ENCODE measurements at places on chromosomes 13 and 19. TPM values are rescaled to one million over a fixed set of nuclear protein-coding genes. Genes with fewer than 3 reads are reported as not detected.

C19orf47 gene
- total RNA-seq, result 13.0 TPM

FAAP24 gene
- 0.48 TPM for total RNA-seq

PSPN gene
- total RNA-seq, result 1.7 TPM

ZNF534 gene
- not detected for total RNA-seq

TNNT1 gene
- 4.1 TPM for total RNA-seq

- DNase-seq, result peak; percentile 75
Observed at GRCh38 chr19:48513289-48514122, 1.9 kb upstream of the LMTK3 start.

- no peak for DNase-seq
Observed at GRCh38 chr13:46687810-46688209, 109.2 kb downstream of the ESD start.

DNA sequence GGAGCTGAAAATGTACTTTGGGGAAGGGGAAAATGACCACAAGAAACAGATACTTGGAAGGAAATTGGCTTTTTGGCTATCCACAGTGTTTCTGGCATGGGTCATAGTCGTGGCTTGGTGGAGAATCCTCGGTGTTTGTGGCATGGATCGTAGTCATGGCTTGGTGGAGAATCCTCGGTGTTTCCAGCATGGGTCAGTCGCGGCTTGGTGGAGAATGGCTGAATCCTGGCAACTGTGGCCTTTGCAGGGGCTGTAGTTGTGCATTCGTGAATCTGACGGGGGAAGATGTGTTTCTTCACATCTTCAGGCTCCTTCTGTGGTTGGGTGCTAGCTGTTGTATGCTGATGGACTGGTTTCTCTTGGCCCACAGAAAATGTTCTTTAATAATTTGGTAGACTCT lies 61.7 kb upstream of the MCF2L start:
- no peak for DNase-seq

DNA sequence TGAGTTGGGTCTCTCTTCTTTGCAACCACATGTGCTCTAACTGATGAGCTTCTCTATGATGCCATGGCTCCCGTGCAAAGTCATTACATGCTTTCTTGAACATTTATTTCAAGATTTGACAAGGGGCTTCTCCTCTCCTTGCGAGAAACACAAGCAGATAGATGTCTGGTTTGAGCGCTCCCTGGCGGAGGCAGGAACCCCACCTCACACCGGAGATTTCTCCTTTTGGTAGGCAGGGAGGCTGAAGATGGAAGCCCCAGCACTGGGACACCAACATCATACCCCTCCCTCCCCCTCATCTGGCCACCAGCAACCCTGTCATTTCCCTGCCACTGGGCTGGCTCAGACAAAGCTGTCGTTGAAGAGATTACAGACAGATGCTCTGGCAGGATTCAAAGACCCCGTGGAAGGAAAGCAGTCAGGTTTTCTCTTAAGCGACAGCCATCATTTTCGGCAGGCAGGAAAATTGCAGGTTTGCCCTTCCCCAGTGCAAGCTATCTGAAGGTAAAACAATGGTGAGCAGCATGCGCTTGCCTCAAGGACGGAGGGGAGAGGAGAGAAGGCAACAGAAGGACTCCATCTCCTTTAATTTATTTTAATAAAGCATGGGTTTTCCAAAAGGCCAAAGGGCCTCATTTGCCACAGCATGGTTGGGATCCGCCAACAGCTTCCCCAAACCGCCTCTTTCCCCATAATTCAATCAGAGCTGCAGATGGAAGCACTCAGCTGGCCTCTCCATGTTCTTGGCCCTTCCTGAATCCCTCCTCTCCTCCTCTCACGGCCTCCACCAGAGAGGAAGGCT lies 344.1 kb upstream of the TSHZ3 start:
- no peak for DNase-seq

- DNase-seq, result no peak
Observed at GRCh38 chr19:44142059-44142433, 692 bp downstream of the ZNF234 start.

- no peak for DNase-seq
Observed at GRCh38 chr19:16161840-16162239, 11.5 kb downstream of the CIB3 start.

- no peak for DNase-seq
Observed at GRCh38 chr13:40187841-40188591, 478.4 kb downstream of the FOXO1 start.

DNA sequence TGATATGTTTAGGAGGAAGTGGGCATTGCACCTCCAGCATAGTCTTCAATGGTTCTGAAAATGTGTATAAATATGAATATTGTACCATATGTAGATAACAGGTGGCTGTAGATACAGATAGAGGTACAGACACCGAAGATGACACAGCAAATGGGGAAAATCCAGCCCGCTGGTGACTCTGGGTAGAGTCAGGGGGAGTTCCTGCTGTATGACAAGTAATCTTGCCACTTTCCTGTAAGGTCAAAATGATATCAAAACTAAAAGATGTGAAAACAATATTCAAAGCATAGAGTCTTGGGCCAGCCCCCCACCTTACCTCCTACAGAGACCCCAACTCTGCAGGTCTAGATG lies 17.8 kb downstream of the C2CD4C start:
- no peak for DNase-seq

DNA sequence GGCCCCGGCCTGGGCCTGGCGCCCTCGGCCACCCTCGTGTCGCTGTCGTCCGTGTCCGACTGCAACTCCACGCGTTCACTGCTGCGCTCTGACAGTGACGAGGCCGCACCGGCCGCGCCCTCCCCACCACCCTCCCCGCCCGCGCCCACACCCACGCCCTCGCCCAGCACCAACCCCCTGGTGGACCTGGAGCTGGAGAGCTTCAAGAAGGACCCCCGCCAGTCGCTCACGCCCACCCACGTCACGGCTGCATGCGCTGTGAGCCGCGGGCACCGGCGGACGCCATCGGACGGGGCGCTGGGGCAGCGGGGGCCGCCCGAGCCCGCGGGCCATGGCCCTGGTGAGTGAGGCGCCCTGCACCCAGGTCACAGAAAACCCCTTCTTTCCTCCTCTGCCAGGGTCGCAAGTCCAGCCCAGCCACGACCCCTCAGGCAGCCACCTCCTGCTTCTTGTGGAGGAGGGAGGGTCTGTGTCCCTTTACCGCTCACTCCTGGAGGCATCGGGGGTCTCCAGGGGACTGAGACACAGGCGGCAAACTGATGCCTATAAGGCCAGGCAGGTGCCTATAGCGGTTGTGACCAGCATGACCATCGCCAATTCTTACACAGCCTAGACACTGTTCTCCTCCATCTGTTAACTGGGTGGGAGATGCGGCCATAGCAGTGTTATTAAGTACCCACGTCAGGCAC lies 4.2 kb downstream of the TTC9B start:
- no peak for DNase-seq

DNA sequence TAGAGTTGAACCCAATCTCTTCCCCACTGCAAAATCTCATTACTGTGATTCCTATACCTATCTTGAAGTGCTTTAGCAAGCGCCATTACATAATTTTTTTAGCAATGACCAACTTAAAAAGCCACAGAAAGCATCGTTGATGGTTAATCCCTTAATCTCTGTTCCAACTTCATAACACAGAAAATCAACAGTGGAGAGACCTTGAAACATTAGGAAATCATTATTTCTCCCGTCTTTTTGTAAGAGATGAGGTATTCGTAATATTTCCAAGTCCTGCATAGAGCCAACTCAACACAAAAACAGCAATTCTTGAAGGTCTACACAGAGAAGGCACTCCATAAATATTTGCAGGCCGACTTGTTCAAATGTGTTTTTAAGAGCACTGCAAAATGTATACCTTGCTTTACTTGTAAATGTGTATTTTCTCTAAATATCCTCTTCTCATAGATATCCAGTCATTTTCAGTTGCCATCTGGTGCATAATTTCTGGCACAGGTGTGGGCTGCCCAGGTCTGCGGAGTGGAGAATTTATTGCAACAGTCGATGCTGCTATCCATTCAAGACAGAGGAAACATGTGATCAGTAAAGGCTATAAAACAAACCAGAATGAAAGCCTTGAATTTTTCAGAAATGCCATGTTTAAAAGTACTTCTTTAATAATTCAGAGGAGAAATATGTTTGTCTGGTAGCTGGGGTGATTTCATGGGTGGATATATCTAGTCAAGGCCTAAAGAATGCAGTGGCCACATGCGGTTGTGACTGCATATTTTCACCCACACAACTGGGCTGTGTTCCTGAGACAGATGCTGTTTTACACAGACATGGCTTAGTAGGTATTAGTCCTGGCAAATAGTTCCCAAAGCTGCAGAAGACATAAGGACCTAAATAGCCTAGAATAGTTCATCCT lies 234.3 kb upstream of the STARD13 start:
- no peak for DNase-seq

- peak; percentile 96 for DNase-seq
Observed at GRCh38 chr19:3573858-3574637, 1.3 kb downstream of the HMG20B start.

DNA sequence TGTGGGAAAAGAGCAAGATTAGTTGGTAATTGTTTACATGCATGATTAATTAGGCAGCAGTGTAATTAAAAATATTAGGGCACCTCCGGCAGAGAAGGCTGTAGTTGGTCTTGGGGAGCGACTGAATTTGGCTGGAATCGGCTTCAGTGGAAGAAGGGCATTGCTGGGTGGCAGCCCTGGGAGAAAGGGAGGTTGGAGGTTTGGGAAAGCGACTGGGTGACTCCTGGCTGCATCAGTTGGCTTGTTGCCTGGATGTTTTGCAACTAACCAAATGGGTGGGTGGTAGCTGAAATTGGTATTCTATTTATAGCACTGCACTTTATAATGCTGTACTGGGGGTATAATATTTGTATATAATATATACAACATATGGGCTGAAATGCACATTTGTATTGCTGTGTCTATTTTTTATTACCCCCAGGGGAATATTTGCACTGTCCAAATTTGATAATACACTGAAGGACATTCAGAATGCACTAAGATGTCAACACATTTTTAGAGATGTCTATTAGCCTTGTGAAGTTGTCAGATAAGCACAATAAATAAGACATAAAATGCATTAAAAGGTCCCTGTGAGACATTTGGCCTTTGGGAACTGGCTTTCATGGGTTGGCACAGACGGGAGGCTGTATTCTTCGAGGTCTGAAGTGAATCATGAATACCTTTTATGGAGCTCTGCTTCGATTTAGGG lies 1.7 kb downstream of the B3GLCT start:
- DNase-seq, result no peak

GRCh38 chr19:46927106-46927505 lies 66.3 kb downstream of the ARHGAP35 start:
- DNase-seq, result no peak

- DNase-seq, result no peak
Observed at GRCh38 chr13:76815344-76815743, 70.9 kb downstream of the KCTD12 start.

- peak; percentile 36 for DNase-seq
Observed at GRCh38 chr19:10006335-10006708, 4.0 kb downstream of the COL5A3 start.

All from transverse colon (tissue), 4 donors.